ENCODE measurements at places on chromosomes 13 and 19. TPM values are rescaled to one million over a fixed set of nuclear protein-coding genes. Genes with fewer than 3 reads are reported as not detected.

DNA sequence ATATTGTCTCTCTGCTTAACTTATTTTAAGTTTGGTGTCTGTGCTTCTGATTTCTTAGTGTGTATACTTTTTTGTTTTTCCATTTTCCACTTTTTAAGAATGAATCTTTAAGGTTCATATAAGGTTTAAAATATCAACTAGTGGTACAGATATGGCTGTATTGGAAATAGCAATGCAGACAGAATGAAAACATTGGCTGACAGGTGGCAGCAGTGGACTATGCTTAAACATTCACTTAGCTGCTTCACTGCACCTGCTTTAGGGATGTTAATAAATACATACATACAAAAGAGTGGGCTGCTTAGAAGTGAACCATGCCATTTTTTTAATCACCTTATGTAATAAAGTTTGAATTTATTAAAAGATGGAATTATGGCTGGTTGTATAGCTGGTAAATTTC is 27.3 kb downstream of the TM9SF2 start:
- no peak for DNase-seq

The SLC39A3 gene
- 21.5 TPM for total RNA-seq

The POSTN gene
- 42.2 TPM for total RNA-seq

The THAP8 gene
- 5.2 TPM for total RNA-seq

The ALOX5AP gene
- 66.9 TPM for total RNA-seq

GRCh38 chr19:49937750-49938381 is 8.6 kb upstream of the NUP62 start:
- DNase-seq: peak; percentile 95

The FAAP24 gene
- total RNA-seq: 0.84 TPM

The POLR2I gene
- total RNA-seq: 63.6 TPM

- DNase-seq: no peak
These were observed 106.7 kb downstream of the RAP2A start for GRCh38 chr13:97540696-97541095.

The KCNJ14 gene
- 1.0 TPM for total RNA-seq

GRCh38 chr19:10321874-10322835 is 6.3 kb upstream of the FDX2 start:
- no peak for DNase-seq

- no peak for DNase-seq
These were observed 390.5 kb upstream of the PCDH9 start for GRCh38 chr13:67620665-67621064.

The SLC7A9 gene
- total RNA-seq: 0.29 TPM

The OR1M1 gene
- total RNA-seq: not detected

The PARP4 gene
- total RNA-seq: 42.3 TPM
